ENCODE measurements at places on chromosomes 12 and 14.
A peak's percentile ranks its signal among the peaks of the same experiment; 100 is the strongest.

- peak; percentile 48 for DNase-seq
Observed at GRCh38 chr12:124504273-124505000, 63.0 kb downstream of the NCOR2 start.

GRCh38 chr12:30828686-30829085, 73.9 kb upstream of the CAPRIN2 start:
- no peak for DNase-seq

DNA sequence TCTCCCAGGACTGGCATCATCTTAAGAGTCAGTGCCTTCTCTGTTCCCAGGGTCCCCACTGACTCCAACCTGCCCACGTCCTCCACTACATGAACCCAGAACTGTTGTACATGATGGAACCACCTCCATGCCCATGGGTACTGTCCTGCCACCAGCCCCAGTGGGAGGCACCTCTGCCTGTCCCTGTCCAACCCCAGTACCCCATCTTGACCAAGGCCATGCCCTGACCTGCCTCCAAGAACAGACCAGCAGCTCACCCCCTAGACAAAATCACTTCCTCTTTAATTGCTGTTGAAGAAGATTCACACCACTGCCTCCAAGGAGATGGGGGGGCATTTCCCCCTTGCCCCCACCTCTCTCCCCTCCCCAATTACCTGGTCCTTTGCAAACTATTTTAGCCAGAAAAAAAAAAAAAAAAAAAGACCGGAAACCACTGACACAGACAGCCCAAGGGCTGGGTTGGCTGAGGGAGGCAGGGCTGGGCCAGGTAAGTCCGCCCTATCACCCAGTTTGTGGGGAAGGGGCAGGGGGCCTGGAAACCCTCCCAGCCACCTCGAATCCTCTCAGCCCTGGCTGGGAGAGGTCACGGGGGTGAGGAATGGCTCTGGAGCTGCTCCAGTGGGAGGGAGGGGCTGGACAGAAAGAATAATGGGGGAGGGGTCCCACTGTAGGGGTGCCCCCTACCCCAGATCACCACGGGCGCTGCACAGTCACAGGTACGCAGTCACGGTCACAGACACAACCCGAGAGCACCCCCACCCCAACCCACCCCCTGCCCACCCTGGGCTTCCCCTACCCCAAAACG, 13.4 kb downstream of the AGAP2 start:
- no peak for DNase-seq

GRCh38 chr14:34372786-34373185, 89.3 kb downstream of the SPTSSA start:
- DNase-seq, result no peak

GRCh38 chr12:96719660-96720362, 187.2 kb upstream of the NEDD1 start:
- no peak for DNase-seq

DNA sequence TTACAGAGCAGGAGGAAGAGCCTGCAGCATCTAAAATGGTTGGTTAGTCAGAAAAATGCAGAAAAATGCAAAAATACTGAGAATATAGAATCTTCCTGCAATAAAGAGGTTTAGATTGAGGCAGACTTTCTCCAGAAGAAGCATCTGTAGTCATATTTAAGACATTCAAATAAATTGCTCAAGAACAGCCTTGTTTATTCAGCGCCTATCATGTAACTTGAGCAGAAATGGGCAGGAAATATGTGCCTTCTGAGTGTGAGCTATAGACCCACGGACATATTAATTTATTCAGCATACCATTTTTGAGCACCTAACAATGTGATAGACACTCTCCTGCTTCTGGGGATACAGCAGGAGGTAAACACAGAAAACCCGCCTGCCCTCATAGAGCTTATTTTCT, 102.0 kb upstream of the HIF1A start:
- no peak for DNase-seq

Measured in heart left ventricle (tissue), 16 donors.